SJSA1 (cell line): ENCODE measurements at places on chromosomes 4 and X.

- no peak for DNase-seq
Observed at GRCh38 chr4:93355411-93355810, 473.1 kb upstream of the ATOH1 start.

DNA sequence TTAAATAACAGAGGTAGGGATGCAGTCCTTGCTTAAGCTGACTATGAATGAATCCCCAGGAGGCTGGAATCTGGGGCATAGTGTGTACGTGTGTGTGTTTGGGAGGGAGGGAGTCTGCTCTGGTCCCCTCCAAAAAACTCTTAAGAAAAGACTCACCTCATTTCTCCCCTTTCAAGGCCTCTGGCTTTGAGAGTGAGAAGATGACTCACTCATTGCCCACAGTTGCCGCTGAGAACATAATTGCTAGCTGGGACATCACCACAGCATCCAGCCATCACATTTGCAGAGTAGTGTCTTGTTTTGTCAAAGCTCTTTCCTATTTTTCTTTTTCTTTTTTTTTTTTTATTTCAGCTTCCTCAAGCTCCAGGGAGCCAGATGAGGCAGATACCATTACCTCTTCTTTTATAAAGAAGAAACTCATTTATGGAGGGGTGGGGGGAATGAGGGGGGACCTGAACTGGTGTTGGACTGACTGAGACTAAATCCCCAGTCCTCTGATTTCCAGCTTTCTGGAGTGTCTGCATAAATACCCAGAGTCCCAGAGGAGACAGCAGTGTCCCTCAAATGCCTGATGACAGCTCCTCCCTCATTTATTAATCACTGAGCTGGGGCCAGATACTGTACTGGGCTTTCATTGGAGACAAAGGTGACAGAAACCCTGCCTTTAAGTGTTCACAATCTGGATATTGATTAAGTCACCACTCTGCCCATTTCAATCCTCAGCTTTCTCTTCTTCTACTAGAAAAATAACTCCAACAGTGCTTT is 61.9 kb upstream of the LAS1L start:
- DNase-seq = peak; percentile 45

DNA sequence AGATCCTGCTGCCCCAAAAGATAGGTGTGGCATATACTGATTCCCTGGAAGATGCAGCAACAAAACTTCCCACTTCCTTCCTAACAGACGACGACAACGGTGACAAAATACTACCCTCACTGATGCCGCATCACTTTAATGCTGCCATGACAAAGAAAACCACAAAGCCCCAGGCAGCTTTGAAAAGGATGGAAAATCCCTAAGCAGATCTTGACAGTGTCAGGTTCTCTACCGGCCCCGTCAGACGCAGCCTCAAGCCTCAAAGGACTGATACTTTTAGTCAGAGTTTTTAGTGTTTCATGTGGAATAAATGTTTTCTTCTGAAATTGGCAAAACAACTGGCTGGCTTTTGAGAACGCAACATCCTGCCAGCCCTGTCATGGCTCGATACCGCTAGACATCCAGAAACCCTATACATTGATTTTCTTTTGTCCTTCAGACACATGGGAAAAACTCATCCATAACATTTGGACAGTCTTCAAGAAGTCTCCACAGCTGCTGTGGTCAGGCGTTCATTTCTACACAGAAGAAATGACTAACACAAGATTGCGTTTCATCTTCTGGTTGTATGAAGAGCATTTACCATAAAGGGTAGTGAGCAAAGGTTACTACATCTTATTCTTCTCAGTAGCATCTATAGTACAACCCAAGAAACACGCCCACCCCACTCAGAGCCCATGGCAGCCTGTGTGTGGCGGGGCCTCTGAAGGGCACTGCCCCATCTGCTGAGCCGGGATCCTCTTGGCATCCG is 60.1 kb downstream of the GATB start:
- no peak for DNase-seq

- DNase-seq = no peak
Observed at GRCh38 chr4:181637186-181638105, 605.8 kb upstream of the TENM3 start.

DNA sequence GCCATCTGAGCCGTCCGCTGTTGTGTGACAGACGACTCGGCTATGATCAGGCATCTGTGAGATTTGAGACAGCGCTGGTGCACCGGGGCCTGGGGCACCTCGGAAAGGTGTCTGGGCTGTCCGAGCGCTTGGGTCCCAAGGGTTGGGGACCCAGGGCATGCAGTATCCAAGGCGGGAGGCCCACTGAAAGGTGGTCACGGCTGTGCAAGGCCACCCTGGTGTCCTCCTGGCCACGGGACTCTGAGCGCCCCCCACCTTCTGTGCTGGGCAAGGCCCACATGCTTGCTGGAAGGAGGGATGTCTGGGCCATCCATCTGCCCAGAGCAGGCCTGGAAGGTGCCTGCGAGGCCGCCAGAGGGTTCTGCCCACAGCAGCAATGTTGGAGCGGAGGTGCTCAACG is 19.9 kb downstream of the TACC3 start:
- no peak for DNase-seq

DNA sequence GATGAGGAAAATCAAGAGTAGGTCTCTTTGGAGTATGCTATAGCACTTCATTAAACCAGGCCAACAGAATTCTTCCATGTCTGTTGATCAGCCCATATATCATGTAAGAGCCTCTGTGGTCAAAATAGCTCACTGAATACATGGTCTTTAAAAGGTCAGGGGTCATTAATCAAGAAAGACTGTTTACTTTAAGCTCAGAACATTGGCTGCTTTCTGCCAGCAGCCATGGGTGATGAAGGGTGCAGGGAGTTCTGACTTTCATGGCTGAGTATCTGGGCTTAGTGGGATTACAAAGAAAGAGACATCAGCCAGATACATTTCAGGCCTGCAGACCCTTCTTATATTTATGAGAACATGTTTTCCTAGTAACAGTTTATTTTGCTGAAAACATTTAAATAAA is 7.1 kb upstream of the C4orf54 start:
- no peak for DNase-seq

- DNase-seq = no peak
Observed at GRCh38 chr4:5156682-5157081, 105.4 kb downstream of the STK32B start.
